ENCODE measurements at places on chromosomes 11 and 22.

DNA sequence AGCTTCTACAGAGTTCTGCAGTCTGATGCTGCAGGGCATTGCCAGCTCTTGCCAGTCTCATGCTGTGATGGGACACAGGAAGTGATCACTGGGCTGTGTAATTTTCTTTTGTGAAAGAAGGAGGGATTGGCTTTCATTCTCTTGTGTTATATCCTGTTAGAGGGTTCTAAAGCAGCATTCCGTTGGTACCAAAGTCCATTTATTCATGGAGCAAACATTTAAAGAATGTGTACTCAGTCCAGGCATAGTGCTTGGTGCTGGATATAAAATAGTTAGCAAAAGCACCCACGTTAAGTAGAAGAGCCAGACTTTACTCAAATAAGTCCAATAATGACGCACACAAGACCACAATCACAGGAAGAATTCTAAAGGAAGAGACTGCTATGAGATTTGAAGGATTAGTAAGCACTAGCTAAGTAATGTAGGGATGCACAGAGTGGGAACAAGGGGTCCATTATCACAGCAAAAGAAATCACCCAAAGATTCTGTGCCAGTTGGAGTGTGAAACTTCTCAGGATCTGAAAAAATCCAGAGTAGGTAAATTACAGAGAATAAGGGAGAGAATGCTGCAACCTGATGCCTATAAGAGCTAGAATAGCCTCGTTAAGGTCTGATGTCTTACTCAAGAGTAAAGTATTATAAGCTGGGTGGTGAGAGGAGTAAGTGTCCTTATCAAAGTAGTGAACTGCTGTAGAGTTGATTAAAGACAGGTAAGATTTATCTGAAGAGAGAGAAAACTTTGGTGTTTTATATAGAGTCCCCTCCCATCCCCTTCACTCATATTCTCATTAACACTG, 728.3 kb downstream of the METTL15 start:
- DNase-seq: peak; percentile 93

DNA sequence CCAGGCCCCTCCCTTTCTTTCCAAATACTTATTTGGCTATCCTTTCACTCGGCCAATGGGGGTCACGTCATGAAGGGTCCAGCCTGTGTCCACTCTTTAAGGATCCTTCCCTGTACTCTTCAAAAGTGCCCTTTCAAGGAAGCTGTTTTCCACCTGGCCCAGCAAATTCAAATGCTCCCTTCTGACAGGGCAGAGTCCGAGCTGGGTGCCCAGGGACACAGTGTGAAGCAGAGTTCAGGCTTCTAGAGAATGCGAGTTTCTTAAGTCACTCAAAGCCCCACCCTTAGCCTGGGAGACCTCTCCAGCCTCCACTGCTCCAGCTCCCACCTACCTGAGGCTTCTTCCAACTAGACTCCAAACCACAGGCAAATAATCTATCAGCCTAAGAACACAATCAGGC, 5.5 kb upstream of the APOA1 start:
- DNase-seq: no peak

DNA sequence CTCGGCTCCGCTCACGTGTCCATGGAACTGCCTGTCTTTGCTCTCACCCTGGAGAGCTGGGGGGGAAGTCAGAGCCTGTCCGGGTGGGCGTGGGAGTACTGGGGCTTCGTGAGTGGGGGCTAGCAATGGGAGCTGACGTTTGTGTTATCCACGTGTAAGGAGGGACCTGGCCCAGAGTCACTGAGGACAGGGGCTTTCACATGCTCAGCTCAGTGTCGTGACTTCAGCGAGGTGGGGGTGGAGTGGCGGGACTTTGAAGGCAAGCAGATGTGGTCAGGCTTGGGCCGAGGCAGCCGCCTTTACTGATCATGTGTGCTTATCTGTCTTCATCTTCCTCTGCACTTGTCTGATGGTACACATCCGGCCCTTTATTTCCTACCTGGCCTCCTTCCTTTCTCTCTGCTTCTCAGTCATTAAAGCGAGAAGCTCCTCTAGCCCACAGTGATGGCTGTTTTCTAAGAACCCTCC, 113.1 kb upstream of the NNMT start:
- DNase-seq: no peak

- DNase-seq: peak; percentile 19
These were observed 38.5 kb upstream of the CYP2D6 start for GRCh38 chr22:42169055-42169469.

- no peak for DNase-seq
These were observed 3.5 kb downstream of the IGF2 start for GRCh38 chr11:2135648-2136201.

- no peak for DNase-seq
These were observed 34.1 kb downstream of the SERGEF start for GRCh38 chr11:17978553-17979287.

GRCh38 chr11:83681031-83681781, 395.0 kb upstream of the CCDC90B start:
- no peak for DNase-seq

All from fibroblast of skin of left biceps (primary cell).